HepG2 (cell line): ENCODE measurements at places on chromosomes 3 and 15.

GRCh38 chr3:33940149-33940548, 141.7 kb downstream of the PDCD6IP start:
- no peak for DNase-seq

- DNase-seq: no peak
These were observed 49.4 kb upstream of the MAGEF1 start for GRCh38 chr3:184761075-184761841.

DNA sequence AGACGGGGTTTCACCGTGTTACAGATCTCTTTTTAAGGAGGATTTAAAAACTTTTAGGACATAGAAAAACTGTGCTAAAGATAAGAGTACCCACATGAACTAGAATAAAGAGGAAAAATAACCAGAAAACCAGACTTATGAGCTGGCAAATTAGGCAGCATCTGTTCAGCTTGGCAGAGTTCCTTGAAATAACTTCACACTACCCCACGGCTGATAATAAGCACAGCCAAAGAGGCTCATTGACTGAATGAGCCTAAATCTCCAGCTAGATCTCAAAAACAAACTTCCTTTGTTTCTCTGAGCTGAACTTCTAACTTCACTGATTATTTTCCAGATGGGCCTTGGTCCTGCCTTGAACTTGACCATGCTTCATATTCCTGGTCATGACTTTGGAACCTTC, 26.7 kb upstream of the PIK3R4 start:
- no peak for DNase-seq

DNA sequence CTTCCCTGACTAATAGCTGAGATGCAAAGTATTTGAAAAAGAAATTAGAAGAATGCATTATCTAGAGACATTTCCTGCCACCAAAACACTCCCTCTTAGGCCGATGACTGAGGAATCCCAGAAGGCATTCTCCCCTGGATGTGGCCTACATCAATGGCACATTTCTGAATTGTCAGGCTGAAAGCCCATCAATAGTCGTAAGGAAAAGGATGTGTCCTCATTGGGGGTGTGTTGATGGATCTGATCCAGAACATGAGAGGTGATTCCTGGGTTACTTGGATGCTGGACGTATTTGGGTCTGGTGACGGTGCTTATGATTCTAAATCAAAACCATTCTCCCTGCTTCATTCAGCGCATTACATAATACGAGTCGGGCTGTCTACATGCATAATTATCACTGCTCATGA, 216.9 kb upstream of the CDIN1 start:
- no peak for DNase-seq

DNA sequence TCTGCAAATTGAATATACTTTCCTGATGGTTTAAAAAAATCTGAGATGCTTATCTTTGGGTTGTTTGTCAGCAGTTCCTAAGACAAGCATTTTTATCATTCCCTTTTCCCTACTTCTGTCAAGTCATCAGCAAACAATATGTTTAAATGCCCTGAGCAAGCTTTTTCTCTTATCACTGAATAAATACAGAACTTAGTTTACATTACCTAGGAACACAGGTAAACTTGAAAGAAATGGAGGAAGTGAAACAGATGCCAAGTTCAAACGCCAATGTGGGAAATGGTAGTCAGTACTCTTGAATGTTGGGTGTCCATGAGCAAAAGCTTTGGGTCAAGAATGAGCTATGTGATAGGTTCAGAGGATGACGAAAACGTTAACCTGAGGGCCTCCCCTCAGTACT, 17.2 kb upstream of the TCAIM start:
- DNase-seq: peak; percentile 80

- no peak for DNase-seq
These were observed 6.4 kb downstream of the IFT57 start for GRCh38 chr3:108215871-108216270.
